ENCODE measurements at places on chromosomes 2 and 18. TPM values are rescaled to one million over a fixed set of nuclear protein-coding genes. Genes with fewer than 3 reads are reported as not detected.

The SCN1A gene
- total RNA-seq = not detected

- no peak overlapping the region for H3K27ac ChIP-seq
- no peaks in the 10 kb centered on the region for H3K36me3 ChIP-seq
- no peak for DNase-seq
- H3K4me1 ChIP-seq = no peaks in the 10 kb centered on the region
- no peak overlapping the region for H3K4me3 ChIP-seq
- H3K27me3 ChIP-seq = no peaks in the 10 kb centered on the region
These were observed 21.4 kb upstream of the TMEM177 start for GRCh38 chr2:119657466-119658145.

The GPAT2 gene
- total RNA-seq = 6.9 TPM

DNA sequence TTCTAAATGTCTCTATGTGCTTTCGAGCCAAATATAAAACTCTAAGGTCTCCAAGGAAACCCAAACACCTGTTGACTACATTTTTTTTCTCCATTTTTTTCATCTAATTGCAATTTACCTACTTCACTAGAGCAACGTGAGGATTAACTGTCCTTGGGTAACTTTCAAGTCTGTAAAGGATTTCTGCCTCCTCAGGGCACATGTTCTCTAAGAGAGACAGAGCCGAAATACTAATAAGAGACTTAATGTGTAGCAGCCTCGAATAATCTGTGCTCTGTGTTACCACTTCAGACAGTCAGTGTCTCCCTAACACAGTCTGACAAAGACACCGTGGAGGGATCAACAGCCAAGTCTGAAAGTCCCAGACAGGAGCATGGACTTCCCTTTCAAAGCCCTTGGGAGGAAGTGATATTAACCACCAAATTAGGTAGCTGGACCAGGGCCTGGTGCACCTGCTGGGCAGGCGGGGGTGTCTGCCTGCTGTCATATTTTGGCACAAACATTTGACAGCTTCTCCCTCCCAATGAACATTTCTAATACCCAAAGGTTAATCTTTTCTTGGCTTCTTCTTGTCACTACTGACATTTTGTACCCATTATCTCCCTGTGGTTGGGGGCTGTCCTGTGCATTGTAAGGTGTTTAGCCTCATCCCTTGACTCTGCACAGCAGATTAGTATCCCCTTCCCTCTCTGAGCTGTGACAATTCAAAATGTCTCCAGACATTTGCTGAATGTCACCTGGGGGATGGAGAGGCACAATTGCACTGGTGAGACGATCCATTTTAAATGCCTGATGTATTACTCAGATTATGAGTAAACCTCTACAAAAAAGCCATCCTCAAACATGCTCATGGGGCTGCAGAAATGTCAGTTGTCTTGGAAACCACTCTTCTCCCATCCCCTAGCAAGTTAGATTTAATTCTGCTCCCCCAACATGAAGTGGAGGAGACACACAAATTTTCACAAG, 45.7 kb upstream of the LYPD1 start:
- H3K4me3 ChIP-seq = no peak overlapping the region
- H3K4me1 ChIP-seq = no peaks in the 10 kb centered on the region
- no peak for DNase-seq
- no peak overlapping the region for H3K27ac ChIP-seq
- no peaks in the 10 kb centered on the region for H3K27me3 ChIP-seq

The IL36RN gene
- total RNA-seq = not detected

GRCh38 chr2:151616760-151617339, 117.4 kb downstream of the NEB start:
- DNase-seq = no peak
- H3K27me3 ChIP-seq = no peaks in the 10 kb centered on the region

DNA sequence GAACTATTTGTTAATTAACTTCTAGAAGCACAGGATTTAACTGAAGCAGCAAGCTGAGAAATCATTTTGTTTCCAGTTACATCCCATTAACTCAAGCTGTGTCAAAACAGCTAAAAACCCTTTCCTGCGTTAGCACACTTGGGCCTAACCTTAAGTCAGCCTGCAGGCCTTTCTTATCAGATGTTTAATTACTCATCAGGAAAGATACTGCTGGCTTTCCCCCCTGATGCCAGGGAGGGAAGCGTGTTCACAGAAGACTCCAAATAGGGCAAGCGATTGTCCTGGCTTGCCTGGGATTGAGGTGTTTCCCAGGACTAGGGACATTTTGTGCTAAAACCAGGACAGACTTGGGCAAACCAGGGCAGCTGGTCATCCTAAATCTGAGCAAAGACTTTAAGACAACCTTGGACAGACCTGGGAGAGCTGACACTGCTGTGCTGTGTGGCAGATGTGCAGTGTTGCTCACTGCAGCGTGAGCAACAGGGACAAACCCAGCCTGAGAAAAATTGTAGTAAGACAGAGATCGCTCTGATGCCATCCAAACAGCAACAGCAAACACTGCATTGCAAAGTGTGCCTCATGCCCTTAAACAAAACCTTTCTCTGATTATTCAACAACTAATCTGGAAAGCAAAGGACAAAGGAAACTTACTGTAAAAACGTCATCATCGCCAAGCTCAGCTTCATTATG, 100.9 kb downstream of the SPRED2 start:
- peaks cover 7% of the 10 kb centered on the region for H3K36me3 ChIP-seq
- H3K27me3 ChIP-seq = no peaks in the 10 kb centered on the region
- H3K27ac ChIP-seq = no peak overlapping the region

GRCh38 chr18:3481696-3482210, 31.8 kb downstream of the TGIF1 start:
- H3K27ac ChIP-seq = no peak overlapping the region
- no peak overlapping the region for H3K4me3 ChIP-seq
- H3K36me3 ChIP-seq = no peaks in the 10 kb centered on the region
- H3K4me1 ChIP-seq = no peaks in the 10 kb centered on the region
- no peak for DNase-seq
- no peaks in the 10 kb centered on the region for H3K27me3 ChIP-seq

All from thoracic aorta (tissue), 2 donors.